ENCODE measurements at places on chromosomes 7 and 10. TPM values are rescaled to one million over a fixed set of nuclear protein-coding genes. Genes with fewer than 3 reads are reported as not detected.

DNA sequence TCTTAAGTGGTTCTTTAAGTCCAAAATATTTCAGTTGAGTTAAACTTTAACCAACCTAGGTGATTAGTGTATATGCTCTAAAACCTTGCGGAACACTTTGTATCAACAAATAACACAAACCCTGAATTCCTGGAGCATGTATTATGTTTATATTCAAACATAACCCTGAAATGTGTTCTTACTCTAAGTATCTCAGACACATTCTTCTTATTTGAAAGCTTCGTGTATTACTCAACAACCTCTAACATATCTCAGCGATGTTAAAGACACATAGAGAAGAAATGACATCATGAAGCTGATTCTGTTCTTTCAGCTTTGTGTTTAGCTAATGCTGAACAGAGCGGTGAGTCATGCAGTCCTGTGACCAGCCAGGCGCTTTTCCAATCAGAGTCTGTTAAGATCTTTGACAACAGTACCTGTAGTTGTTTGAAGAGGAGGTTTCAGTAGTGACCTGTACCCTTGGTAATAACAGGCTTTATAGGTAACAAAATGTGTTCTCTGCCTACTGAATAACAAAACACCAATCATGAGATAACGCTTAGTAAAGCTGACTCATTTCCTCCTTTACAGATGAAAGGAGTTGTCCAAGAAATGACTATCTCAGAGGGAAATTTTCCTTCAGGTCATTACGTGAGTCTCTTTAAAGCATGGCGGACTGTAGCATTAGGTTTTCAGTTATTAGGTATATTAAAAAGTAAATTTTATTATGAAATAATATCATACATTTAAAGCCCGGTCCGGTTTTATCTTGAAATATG is 67.3 kb upstream of the KLF6 start:
- H3K4me1 ChIP-seq = peaks cover 23% of the 10 kb centered on the region
- H3K36me3 ChIP-seq = no peaks in the 10 kb centered on the region
- no peak overlapping the region for H3K4me3 ChIP-seq
- DNase-seq = no peak

TACR2 gene
- not detected for total RNA-seq

CTAGE8 gene
- total RNA-seq = 0.72 TPM

ANXA8 gene
- not detected for total RNA-seq

- H3K27me3 ChIP-seq = no peaks in the 10 kb centered on the region
- H3K27ac ChIP-seq = no peak overlapping the region
- no peaks in the 10 kb centered on the region for H3K36me3 ChIP-seq
- DNase-seq = no peak
- H3K4me1 ChIP-seq = no peaks in the 10 kb centered on the region
These were observed 75.0 kb downstream of the ZWINT start for GRCh38 chr10:56286096-56286495.

DNA sequence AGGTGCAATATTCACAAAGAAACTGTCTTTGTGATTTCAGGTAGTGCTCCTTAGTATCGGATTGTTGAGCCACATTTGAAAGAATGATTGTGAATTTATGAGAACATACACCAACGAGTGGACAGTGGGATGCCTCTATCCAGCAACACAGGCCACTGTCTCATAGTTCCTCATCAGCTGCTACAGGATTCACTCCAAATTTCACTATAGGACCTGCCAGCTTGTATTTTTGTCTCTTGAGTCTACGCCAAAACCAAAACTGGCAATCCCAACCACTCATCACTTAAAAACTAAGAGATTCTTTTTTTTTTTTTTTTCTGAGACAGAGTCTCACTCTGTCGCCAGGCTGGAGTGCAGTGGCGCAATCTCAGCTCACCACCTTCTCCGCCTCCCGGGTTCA is 964.5 kb downstream of the CNTNAP2 start:
- no peak overlapping the region for H3K27ac ChIP-seq
- H3K4me1 ChIP-seq = no peaks in the 10 kb centered on the region
- no peak overlapping the region for H3K4me3 ChIP-seq
- H3K36me3 ChIP-seq = no peaks in the 10 kb centered on the region
- no peaks in the 10 kb centered on the region for H3K27me3 ChIP-seq

- H3K36me3 ChIP-seq = peaks cover 5% of the 10 kb centered on the region
- H3K27ac ChIP-seq = no peak overlapping the region
- no peaks in the 10 kb centered on the region for H3K27me3 ChIP-seq
- H3K4me1 ChIP-seq = peaks cover 43% of the 10 kb centered on the region
These were observed 2.6 kb downstream of the LUC7L2 start for GRCh38 chr7:139362302-139362701.

GRCh38 chr10:98825741-98826140 is 379.0 kb upstream of the HPS1 start:
- no peak overlapping the region for H3K4me3 ChIP-seq
- H3K4me1 ChIP-seq = no peaks in the 10 kb centered on the region
- H3K27me3 ChIP-seq = peaks cover 4% of the 10 kb centered on the region
- no peak for DNase-seq
- H3K36me3 ChIP-seq = no peaks in the 10 kb centered on the region

ACBD7 gene
- 12.0 TPM for total RNA-seq

SPDYE5 gene
- total RNA-seq = not detected

GNAT3 gene
- total RNA-seq = not detected

- DNase-seq = no peak
- H3K4me3 ChIP-seq = no peak overlapping the region
- H3K36me3 ChIP-seq = no peaks in the 10 kb centered on the region
- H3K27me3 ChIP-seq = no peaks in the 10 kb centered on the region
These were observed 55.6 kb upstream of the PCBD1 start for GRCh38 chr10:70943841-70944466.
